ENCODE measurements at places on chromosomes 4 and X.

DNA sequence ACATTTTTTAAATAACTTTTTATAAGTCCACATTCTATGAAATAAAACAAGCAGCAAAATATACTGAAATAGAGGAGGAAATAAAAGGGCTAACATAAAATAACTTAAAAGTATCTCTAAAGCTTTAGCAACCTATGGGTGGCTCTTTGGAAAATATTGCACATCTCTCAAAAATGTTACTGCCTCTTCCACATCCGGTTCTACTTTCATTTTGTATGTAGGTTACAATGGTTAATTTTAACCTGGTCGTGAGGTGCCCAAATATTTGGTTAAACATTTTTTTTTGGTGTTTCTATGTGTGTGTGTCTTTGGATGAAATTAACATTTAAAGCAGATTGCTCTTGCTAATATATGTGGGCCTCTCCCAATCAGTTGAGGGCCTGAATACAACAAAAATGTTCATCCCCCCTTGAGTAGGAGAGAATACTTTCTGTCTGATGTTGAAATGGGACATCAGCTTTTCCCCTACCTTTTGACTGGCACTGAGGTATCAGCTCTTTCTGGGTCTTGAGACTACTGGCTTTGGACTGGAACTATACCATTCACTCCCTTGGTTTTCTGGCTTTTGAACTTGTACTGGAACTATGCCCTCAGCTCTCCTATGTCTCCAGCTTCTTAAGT is 353.0 kb downstream of the ADAM29 start:
- no peaks in the 10 kb centered on the region for H3K27me3 ChIP-seq
- no peak overlapping the region for H3K4me3 ChIP-seq
- no peaks in the 10 kb centered on the region for H3K36me3 ChIP-seq
- H3K4me1 ChIP-seq: no peaks in the 10 kb centered on the region
- H3K27ac ChIP-seq: no peak overlapping the region

- peaks cover 12% of the 10 kb centered on the region for H3K4me1 ChIP-seq
- no peak for DNase-seq
- H3K27me3 ChIP-seq: no peaks in the 10 kb centered on the region
- H3K27ac ChIP-seq: no peak overlapping the region
Measured at GRCh38 chr4:15964159-15964558, 1.2 kb upstream of the FGFBP2 start.

DNA sequence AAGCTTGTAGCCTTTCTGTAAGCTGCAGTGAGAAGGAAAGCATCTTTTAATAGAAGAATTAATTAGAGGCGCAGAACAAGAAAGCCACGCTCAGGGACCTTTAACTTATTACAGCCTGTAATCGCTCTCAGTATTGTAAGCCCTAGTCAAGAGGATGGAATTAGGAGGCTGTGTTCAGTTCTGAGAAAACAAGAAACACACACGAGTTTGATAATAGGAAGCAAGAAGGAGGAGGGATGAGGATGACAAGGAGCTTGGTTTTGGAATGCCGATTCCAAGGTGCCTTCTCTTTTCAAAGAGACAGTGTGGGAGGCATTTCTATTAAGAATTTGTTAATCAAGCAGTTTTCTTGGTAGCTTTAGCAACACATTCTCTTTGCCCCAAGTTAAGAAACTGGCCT is 69.3 kb downstream of the NYX start:
- DNase-seq: no peak
- no peak overlapping the region for H3K27ac ChIP-seq
- H3K4me1 ChIP-seq: no peaks in the 10 kb centered on the region
- no peaks in the 10 kb centered on the region for H3K36me3 ChIP-seq
- no peaks in the 10 kb centered on the region for H3K27me3 ChIP-seq

- no peak overlapping the region for H3K27ac ChIP-seq
- H3K4me1 ChIP-seq: no peaks in the 10 kb centered on the region
- no peaks in the 10 kb centered on the region for H3K27me3 ChIP-seq
- no peak for DNase-seq
Measured at GRCh38 chr4:72966652-72967051, 102.9 kb downstream of the COX18 start.

GRCh38 chr4:127210893-127211649 is 421.7 kb upstream of the INTU start:
- no peaks in the 10 kb centered on the region for H3K4me1 ChIP-seq
- H3K27ac ChIP-seq: no peak overlapping the region
- H3K36me3 ChIP-seq: no peaks in the 10 kb centered on the region
- no peak overlapping the region for H3K4me3 ChIP-seq

DNA sequence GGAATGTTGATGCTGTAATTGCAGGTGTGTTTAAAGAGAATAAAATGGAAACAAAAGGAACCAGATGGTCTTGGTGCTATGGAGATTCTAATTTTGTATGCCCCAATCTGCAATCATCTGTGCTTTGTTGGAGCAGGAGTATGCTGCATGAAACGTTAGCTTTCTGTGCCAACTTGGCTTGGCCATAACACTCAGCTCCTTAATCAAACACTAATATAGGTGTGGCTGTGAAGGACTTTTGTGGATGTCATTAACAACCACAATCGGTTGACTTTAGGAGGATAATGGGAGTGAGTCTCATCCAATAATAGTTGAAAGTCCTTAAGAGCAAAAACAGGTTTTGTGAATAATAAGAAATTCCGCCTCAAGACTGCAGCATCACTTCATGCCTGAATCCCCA is 399.2 kb downstream of the NLGN4X start:
- no peaks in the 10 kb centered on the region for H3K27me3 ChIP-seq
- H3K27ac ChIP-seq: no peak overlapping the region

GRCh38 chrX:9835585-9836210 is 49.5 kb downstream of the SHROOM2 start:
- H3K27ac ChIP-seq: no peak overlapping the region
- H3K36me3 ChIP-seq: peaks cover 10% of the 10 kb centered on the region
- no peak for DNase-seq

GRCh38 chr4:6360385-6360784 is 90.7 kb downstream of the WFS1 start:
- no peak overlapping the region for H3K4me3 ChIP-seq
- no peak overlapping the region for H3K27ac ChIP-seq
- no peak for DNase-seq
- no peaks in the 10 kb centered on the region for H3K27me3 ChIP-seq
- H3K4me1 ChIP-seq: no peaks in the 10 kb centered on the region

GRCh38 chrX:49155243-49155899 is 7.2 kb upstream of the MAGIX start:
- H3K27ac ChIP-seq: no peak overlapping the region
- no peaks in the 10 kb centered on the region for H3K4me1 ChIP-seq
- peak; percentile 12 for DNase-seq

- H3K4me3 ChIP-seq: no peak overlapping the region
- no peak overlapping the region for H3K27ac ChIP-seq
- H3K27me3 ChIP-seq: no peaks in the 10 kb centered on the region
- H3K4me1 ChIP-seq: no peaks in the 10 kb centered on the region
- DNase-seq: no peak
- H3K36me3 ChIP-seq: no peaks in the 10 kb centered on the region
Measured at GRCh38 chr4:119615068-119615719, 13.4 kb downstream of the PDE5A start.

- H3K4me1 ChIP-seq: no peaks in the 10 kb centered on the region
- no peak overlapping the region for H3K27ac ChIP-seq
- H3K36me3 ChIP-seq: no peaks in the 10 kb centered on the region
Measured at GRCh38 chrX:53294024-53294648, 12.8 kb upstream of the IQSEC2 start.

DNA sequence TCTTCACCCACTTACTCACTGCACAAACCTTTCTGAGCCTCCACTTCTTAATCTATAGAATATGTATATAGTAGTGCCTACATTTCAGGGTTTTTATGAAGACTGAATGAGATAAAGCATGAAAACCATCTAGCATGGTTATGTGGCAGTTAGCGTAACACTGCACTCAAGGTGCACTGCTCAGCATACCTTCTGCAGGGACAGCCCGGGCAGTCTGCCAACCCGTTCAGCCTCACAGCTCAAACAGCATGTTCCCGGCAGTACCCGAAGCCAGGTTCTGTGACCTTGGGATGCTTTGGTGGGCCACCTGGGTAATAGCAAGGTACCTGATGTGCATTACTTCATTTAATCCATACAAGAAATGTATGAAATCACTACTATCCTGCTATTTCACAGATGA is 81.4 kb downstream of the DOCK11 start:
- H3K36me3 ChIP-seq: no peaks in the 10 kb centered on the region
- H3K4me1 ChIP-seq: peaks cover 2% of the 10 kb centered on the region
- H3K27me3 ChIP-seq: no peaks in the 10 kb centered on the region
- no peak overlapping the region for H3K4me3 ChIP-seq
- no peak overlapping the region for H3K27ac ChIP-seq
